ENCODE measurements at places on chromosomes 3 and 15.

GRCh38 chr3:167776066-167776685 lies 40.7 kb downstream of the SERPINI1 start:
- no peak for DNase-seq

DNA sequence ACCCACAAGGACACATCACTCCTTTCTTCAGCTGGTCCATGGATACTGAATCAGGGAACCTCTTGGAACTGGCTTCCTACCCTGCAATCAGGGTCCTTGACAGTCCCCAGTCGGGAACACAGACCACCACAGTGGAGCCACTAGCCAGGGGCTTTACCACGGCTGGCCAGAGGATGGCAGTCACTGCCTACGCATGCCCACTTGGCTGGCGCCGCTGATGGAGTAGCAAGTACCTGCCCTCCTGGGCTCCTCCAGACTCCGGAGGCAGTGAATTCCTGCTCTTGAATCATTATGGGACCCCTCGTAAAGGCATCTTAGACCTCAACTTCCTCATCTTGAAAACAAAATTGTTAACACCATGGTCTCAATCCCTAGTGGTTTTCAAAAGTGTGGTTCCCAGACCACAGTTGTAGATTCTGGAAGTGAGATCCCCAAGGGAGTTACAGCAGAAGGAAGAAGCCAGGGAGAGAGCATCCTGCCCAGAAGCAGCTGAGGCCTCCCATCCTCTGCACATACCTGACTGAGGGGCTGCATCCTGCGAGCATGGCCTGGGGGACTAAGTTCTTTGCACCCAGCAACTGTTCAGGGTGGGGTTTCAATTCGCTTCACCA lies 9.1 kb upstream of the SKIC8 start:
- DNase-seq: no peak

DNA sequence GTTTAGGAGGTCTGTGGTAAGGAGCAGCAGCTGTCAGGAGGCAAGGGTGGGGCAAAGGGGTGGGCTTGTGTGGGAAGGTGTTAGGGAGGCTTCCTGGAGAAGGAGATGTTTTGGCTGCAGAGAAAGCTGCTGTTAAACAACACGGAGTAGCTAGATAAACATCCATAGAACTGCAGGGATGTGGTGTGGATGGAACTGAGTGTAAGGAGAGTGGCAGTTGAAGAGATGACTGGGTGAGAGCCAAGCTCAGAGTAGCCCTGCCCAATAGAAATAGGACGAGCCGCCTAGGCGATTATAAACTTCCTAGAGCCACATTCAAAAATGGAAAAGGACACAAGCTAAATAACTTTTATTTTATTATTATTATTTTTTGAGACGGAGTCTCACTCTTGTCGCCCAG lies 19.9 kb downstream of the RPLP1 start:
- no peak for DNase-seq

DNA sequence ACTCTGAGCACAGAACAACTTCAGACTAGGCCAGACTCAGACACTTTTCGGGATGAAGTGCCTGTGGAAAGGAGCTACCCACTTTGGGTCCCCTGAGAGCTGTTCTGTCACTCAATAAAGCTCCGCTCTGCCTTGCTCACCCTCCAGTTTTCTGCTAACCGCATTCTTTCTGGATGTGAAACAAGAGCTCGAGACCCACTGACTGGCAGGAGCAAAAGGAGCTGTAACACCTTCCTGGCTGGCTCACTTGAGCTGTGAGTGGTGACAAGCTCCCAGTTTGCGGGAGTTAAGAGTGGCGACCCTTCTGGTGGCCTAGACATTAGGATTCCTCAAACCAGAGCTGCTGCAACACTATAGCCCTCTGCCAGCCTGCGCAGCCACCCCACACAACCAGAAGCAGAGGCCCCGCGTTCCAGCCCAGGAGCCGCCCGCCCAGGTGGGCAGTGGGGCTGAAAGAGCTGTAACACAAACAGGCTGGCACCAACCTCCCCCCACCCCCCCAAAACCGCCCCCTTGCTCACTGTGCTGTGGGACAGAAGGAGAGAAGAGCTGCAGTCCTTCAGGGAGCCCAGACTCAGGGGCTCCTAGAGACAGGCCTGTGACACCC lies 1178.1 kb upstream of the GBE1 start:
- DNase-seq: no peak

DNA sequence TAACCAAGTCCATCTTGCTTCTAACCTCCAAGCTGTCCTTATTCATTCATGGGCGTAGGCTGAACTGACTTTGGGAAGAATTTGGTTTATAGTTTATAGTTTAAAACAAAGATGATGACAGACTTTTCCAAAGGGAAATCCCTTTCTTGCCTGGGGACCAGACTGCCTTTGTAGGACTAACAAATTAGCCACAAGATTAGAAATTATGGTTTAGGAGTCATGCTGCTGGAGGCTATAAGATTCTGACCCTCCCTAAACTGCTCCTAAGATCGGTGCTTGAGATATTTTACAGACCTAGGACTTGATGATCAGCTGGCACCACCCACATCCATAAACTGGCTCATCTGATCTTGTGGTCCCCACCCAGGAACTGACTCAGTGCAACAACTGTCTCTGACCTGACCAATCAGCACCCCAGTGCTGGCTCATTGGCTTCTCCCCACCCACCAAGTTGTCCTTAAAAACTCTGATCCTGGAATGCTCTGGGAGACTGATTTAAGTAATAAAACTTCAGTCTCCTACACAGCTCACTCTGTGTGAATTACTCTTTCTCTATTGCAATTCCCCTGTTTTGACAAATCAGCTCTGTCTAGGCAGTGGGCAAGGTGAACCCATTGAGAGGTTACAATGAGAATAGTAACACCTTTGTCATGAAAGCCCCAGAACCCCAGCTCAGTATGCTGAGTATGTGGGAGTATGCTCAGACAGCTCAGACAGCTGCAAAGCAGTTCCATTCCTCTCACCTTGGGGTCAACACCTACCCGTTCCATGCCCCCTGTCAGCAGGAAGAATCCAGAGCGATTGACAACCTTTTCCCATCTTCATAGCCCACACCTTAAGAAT lies 51.6 kb upstream of the C15orf39 start:
- DNase-seq: no peak

GRCh38 chr3:80733522-80734176 lies 965.9 kb upstream of the ROBO1 start:
- DNase-seq: no peak

DNA sequence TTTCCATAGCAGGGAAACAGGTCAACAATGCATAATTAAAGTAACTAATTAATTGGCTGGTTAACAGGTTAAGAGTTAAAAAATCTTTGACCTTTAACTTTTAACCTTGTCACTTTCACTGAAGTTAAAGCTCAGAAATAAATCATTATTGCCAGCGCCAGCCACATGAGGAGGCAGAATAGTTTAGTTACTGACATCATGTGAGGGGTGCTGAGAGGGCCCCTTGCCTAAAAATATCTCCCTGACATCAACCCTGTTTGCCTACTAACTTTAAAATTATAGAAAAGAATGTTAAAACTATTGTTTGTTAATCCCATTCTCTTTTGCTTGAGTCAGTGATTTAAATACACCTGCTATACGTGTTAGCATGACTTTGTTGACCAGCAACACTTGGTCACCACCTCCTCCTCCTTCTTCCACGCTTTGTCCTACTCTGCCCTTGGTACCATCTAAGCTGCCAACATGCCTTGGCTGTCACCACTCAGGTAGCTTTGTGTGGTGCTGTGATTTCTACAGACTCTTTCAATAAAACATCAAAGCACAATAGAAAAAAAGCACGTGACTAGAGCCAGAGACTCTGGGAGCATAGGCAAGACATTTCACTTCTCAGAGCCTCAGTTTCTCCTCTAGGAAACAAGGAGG lies 2.7 kb downstream of the FBXO40 start:
- DNase-seq: no peak

DNA sequence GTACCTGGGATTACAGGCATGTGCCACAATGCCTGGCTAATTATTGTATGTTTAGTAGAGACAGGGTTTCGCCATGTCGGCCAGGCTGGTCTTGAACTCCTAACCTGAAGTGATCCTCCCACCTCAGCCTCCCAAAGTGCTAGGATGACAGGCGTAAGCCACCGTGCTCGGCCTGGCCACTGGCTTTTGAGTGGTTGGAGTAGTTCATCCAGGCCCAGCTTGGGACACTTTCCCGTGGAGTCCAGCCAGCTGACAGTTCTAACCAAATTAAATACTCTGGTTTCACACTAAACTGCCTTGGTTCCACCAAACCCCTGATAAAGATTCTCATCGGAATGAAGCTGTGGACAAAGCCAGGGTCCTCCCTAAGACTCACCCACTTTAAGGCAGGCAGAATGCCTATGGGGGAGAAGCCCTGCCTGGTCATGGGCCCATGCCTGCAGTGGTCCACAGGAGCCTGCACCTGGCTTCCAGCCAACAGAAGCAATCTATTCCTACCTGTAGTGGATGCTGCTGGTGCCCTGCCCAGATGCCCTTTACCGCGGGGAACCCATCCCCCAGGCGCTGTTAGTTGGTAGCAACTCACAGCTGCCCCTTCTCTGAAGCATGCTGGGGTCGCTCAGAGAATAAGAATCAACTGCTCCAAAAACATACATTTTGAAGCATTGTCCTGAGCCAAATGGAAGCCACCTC lies 5.2 kb upstream of the SLC28A1 start:
- DNase-seq: no peak

DNA sequence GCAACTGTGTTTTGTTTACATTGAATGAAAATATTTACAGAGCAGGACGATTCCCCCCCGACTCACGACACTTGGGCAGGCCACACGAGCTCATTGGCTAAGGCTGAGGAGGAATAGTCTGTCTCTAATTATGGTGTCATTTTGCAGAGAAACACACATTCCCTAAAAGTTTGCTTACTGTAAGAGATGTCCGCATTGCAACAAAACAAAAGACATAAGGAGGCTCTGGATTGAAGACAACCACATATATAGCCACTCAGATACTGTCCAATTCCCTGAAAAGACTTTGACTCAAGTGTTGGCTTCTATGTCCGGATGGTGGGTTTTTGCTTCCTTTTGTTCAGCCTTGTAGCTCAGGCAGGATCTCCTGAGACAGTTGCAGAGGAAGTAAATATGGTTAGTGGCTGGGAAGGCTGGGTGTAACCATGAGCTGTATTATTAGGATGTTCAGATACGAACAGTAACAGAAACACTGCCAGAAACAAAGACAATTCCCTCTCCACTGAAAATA lies 170.4 kb downstream of the KLHL25 start:
- peak; percentile 36 for DNase-seq

DNA sequence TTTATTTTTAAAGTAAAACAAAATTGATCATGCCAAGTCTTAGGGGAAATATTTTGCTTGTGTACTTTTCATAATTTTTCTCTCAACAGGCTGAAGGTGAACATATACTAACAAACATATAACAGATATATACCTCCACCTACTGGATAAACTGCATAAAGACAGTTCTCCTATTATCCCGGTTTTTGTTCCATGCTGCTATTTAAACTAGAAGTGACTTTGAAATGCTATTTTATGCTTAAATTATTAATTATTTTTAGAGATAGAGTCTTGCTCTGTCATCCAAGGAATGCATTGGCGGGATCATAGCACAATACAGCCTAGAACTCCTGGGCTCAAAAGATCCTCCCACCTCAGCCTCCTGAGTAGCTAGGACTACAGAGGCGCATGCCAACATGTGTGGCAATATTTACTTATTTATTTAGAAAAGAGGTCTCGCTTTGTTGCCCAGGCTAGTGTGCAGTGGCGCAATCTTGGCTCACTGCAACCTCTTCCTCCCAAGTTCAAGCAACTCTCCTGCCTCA lies 49.8 kb downstream of the ST3GAL6 start:
- DNase-seq: no peak

DNA sequence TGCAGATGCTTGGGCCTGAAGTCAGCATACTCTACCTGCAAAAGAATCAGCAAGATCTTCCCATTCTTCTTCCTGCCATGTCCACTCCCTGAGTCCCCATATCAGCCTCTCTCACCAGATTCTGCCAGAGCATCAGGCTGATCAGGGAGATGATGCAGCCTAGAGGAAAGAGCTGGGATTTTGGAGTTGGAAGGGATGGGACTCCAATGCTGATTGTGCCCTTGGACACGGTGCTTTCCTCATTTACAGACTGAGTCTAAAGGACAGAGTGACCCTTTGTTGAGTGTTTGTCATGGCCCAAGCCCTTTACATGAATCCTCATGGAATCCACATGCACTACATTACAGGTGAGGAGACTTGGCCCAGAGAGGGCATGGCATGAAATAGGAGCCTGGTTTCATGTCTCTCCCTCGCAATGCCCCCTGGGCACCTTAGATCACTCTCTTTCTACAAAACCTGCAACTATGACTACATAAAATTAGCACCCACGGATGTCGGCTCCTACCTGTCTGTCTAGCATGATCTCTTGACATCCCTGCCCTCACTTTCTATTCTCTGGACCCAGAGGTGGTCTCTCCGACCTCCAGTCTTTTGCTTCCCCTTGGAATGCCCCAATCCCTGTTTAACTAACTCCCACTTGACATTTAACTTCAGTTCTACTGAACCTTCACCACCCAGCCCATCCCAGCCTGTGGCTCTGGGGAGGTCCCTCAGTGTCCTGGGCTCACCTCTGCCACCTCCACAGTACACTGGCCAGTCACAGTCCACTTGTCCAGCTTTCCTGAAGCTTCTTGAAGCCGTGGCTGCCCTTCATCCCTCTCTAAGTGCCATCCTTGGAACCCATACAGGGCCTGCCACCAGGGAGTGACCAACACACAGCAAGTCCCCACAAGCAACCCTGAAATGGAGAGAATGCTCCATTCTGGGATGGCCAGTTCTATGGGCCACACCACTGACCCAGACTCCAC lies 173.5 kb downstream of the ABHD5 start:
- DNase-seq: no peak

- DNase-seq: no peak
Measured at GRCh38 chr3:71780430-71780829, 4.5 kb downstream of the PROK2 start.

DNA sequence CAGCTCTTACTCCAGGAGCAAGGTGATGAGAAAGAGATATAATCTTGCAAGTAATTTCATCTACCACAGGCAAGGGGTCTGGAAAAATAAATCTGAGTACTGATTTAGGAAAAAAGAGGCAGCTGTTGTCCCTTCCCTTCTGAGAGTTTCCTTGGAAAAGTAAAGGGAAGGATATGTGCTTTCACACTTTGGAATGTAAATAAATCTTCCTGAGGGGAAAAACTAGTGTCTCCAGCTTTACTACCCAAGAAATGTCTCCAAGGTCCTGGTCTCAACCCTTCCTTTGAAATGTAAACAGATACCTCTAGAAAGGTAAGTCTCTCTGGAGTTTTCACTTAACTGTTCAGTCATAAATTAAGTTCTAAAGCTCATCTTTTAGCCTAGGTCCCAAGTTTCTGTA lies 102.6 kb downstream of the DPH6 start:
- DNase-seq: no peak

- DNase-seq: no peak
Measured at GRCh38 chr3:4900298-4900697, 78.9 kb upstream of the BHLHE40 start.

GRCh38 chr3:141110322-141110721 lies 59.2 kb downstream of the SPSB4 start:
- no peak for DNase-seq
